Psoas muscle (tissue), 8 donors: ENCODE measurements at places on chromosomes 7 and 10. TPM values are rescaled to one million over a fixed set of nuclear protein-coding genes. Genes with fewer than 3 reads are reported as not detected.

CDK6 gene
- total RNA-seq = 5.6 TPM

TET1 gene
- 0.66 TPM for total RNA-seq

TBXAS1 gene
- total RNA-seq = 2.7 TPM

HMX2 gene
- not detected for total RNA-seq

TFEC gene
- 0.90 TPM for total RNA-seq

CYP2C9 gene
- 0.54 TPM for total RNA-seq

ELMO1 gene
- total RNA-seq = 7.2 TPM

CYP3A7 gene
- not detected for total RNA-seq

HMX3 gene
- total RNA-seq = not detected

PNPLA8 gene
- 58.5 TPM for total RNA-seq

PNLIP gene
- total RNA-seq = not detected

TWNK gene
- total RNA-seq = 11.0 TPM

IFIT1B gene
- total RNA-seq = not detected

MLXIPL gene
- total RNA-seq = 16.3 TPM

SLC25A40 gene
- 6.4 TPM for total RNA-seq

ALOX5 gene
- total RNA-seq = 1.6 TPM

DOCK1 gene
- total RNA-seq = 5.4 TPM

SPAG6 gene
- total RNA-seq = not detected

CCDC172 gene
- total RNA-seq = not detected

ANKRD30A gene
- total RNA-seq = not detected

BLNK gene
- total RNA-seq = 1.1 TPM

ACTR3C gene
- total RNA-seq = 2.7 TPM

SLC16A12 gene
- total RNA-seq = 1.2 TPM

MRC1 gene
- total RNA-seq = 16.4 TPM
